ENCODE measurements at places on chromosomes 4 and X.
A peak's percentile ranks its signal among the peaks of the same experiment; 100 is the strongest.

DNA sequence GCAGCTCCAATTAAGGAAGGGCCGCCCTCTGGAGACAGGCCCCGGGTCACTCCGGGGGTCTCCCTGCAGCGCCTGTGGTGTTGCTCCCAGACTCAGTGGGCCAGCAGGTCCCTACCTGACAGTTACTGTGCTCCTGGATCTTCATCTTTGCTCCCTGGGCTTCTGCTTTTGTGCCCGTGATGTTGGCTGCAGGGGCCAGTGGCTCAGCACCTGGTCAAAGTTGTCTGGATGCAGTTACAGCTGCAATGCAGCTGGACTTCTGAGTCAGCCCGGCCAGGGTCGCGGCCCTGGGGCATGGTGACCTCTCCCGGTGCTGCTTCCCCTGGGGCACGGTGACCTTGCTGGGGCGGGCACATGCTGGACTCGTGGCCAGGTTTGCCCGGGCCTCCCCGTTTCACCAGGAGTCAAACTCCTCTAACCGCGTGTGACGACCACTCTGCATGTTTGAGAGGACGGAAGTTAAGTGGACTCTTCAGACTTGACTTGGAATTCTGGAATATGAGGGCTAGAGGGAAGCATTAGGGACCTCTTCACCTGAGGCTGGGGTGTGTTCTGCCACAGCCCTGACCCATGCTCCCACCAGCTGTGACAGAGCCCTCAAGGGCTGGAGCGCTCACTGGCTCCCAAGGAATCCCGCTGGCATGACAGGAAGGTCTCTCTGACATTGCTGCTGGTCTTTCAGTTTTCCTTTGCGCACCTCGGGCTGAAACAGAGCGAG, 3.7 kb downstream of the CTAG2 start:
- DNase-seq: no peak

DNA sequence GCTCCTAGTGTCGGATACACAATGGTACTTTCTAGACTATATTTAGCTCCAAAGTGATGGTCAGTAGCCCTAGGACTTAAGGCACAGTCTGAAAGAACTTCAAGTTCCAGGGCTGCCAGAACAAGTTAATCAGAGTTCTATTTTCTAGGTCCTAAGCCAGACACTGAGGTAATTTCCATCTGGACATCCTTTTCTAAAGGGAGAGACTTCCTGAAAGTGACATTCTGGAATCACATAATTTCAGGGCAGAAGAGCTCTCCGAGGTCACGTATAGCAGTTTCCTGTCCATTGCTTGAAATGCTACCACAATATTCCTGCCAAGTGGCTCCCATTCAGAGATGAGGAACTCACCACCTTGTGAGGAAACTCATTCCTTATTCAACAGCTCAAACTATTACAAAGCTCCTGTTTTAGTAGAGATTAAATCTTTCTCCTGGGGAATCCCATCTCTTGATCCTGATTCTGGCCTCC, 117.9 kb downstream of the COL25A1 start:
- DNase-seq: no peak

- no peak for DNase-seq
These were observed 161.3 kb downstream of the ATP10D start for GRCh38 chr4:47646372-47646771.

- DNase-seq: no peak
These were observed 54.8 kb downstream of the ZFX start for GRCh38 chrX:24204331-24204730.

GRCh38 chr4:148151806-148152205, 290.4 kb downstream of the NR3C2 start:
- DNase-seq: no peak

DNA sequence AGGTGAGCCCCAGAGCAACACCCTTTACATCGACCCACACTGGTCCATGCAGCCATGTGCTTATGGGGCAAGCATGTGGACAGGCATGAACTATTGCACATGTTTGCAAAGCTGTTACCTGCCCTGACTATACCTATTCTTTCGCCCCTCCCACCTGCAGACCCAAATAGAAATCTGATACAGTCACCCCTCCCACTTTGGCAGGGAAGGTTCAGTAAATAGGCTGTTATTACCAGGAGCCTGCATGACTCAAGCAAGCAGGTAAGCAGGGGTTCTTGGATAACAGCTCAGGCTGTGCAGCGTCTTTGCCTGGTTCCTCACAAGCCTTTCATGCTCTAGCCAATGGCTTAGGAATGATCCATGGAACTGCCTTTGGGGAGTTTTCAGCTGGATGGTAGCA, 122.7 kb upstream of the DIPK2B start:
- no peak for DNase-seq

- peak; percentile 77 for DNase-seq
These were observed at the start of gene PLS3 for GRCh38 chrX:115560978-115561604. Gene PLS3, plus strand, starts transcription at chrX:115561174. Its CDS starts 49,077 bp downstream, at chrX:115610251.

GRCh38 chr4:123786920-123787319, 390.3 kb downstream of the SPRY1 start:
- no peak for DNase-seq

DNA sequence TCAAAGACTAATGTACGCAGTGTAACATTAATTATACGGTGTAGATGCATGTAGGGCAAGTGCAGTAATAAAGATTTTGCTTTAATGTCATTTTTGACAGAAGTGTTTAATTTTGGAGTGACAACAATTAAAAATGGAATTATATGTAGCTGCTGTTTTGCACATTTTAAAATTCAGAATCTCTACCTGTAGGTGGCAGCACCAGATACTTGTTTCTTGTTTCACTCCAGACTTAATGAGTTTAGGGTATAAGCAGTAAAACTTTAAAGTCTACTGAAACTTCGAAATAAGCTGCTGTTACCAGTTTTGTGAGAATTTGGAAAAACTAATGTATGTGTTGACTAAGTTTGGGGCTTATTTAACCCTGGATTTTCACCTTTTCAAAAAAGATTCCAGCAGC, 144.9 kb downstream of the POLA1 start:
- DNase-seq: peak; percentile 10

DNA sequence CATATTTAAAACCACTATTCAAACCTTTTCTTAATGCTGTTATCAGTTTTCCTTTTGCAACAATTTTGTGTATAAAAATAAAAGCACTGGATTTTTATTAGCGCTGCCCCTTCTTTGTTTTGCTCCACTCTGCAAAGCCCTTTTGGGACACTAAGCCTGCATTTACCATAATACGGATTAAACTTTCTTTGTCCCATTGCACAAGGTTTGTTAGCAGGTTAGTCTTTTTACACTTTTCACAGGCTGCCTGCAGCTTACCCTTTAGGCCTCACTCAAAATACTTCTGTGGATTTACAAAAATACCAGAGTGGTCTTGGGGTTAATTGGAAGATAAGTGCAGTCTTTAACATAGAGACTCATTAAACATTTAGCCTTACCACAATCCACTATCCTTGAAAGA, 35.7 kb upstream of the MAB21L2 start:
- no peak for DNase-seq

GRCh38 chrX:21373637-21374162, 518 bp upstream of the CNKSR2 start:
- peak; percentile 43 for DNase-seq

GRCh38 chrX:149513825-149514428, 8.8 kb upstream of the IDS start:
- no peak for DNase-seq

- no peak for DNase-seq
These were observed 32.1 kb upstream of the PAQR3 start for GRCh38 chr4:78971326-78971725.

DNA sequence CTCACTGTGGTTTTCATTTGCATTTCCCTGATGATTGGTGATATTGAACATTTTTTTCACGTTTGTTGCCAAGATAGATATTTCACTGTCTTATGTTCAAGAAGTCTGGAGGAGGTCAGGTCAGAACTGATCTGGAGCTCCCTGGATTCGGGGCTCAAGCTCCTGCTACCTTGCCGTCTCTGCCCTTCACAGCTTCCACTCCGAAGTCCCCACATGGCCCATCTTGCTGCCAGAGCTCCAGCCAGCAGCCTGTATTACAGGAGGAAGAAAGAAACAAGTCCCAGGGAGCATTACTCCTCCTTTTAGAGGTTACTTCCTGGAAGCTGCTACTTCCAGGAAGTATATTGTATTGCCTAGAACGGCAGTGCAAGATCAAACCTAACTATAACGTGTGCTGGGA, 17.9 kb upstream of the CDKN2AIP start:
- DNase-seq: no peak

GRCh38 chrX:1743105-1743504, 128.2 kb downstream of the ASMT start:
- no peak for DNase-seq

GRCh38 chr4:37847311-37847884, 20.9 kb downstream of the PGM2 start:
- DNase-seq: no peak

GRCh38 chr4:138398322-138398721, 156.2 kb upstream of the SLC7A11 start:
- peak; percentile 93 for DNase-seq

GRCh38 chr4:183495184-183495583, 9.7 kb upstream of the ING2 start:
- DNase-seq: no peak

DNA sequence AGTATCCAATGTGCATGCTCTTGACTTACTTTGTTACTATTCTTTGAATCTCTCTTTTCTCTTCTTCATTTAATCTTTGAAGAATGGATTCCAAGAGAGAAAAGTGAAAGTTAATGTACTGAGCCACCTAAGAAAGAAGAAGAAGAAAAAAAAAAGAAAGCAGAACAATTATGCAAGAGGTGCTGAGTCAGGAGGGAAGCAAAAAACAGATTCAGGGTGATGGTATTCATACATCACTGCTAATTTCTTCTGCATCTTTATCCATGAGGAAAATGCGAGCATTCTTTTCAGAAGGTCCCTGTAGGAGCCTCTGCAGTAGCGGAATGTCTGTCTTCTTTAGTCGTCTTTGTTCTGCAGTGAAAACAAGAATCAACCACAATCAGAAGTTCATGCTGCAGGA, 43.9 kb downstream of the RASSF6 start:
- no peak for DNase-seq

DNA sequence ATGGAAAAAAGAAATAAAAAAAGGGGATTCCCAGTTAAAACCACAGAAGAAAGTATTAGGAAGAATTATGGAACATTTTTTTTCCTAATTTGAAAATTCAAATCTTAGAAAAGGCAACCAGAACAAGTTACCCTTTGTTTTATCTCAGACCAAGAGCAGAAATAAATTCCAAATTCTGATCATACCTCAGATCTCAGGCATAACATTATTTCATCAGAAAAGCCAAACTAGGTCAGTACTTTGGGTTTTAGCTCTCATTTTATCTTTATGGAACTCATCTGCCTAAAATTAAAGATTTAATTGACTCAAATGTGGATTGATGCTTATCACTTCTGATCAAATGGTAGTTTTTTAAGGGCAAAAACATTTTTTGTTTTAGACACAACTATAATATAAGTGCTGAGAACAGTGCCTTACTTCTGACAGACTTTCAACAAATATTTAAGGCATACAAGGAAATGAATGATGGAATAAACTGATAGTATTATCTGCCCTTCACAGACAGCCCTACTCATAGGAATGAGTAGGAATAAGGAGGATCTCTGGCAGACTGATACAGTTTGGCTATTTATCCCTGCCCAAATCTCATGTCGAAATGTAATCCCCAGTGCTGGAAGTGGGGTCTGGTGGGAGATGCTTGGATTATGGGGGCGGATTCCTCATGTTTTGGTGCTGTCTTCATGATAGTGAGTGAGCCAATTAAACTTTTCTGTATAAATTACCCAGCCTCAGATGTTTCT, 245.3 kb upstream of the PITX2 start:
- no peak for DNase-seq

DNA sequence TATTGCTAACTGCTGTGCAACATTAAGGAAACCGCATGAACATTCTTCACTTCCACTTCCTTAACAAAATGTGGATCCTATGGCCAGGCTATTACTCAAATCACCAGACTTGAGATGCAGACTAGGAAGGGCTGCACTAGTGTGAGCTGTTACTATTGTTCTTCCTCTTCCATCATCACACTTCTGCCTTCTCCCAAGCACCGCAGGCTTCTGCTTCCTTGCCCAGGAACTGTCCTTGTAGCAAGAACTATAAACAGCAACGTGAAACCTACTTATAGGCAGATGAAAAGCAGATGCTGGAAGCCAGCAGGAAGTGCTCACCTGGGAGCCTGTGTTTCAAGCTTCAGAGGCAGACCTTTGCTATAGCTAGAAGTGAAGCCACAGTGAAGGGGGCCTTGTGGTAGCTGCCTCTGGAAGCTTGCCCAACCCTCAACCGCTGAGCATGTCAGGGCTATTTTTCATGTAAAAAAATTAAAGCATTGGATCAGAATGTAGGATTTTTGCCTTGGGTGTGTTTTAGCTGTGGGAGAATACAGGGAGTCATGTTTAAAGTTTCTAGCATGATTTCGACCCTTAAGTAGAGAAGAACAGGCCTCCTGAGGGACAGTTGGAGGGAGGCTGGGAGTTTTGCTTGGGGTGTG, 43.9 kb downstream of the CLNK start:
- DNase-seq: peak; percentile 33

DNA sequence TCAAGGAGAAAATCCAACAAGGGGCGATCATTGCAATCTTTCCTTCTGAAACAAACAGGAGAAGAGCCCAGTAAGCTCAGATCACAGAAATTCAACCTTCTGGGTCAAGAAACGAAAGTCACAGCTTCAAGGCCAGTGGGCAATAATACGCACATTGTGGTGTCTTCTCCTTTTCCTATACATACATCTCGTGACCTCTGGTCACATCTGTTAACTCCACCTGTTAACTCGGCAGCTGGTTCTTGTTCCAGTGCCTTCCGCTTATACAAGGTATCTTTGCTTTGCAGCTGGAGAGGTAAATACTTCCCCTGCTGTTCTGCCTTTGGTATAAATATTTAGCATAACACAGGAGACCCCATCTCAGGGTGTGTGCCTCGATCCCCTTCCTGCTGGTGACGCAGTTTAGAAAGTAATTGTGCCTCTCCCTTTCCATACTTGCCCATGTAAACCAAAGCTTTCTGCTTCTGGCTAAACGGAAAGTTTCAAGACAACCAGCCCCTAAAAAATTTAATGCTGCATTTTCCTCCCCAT, 45.0 kb downstream of the CCDC149 start:
- no peak for DNase-seq

- DNase-seq: no peak
These were observed 152.6 kb downstream of the GASK1B start for GRCh38 chr4:158020176-158020575.
